A549 treated with AZD2906 at 1 μM for 4 hours (cell line): ENCODE measurements at places on chromosomes 7 and 10. TPM values are rescaled to one million over a fixed set of nuclear protein-coding genes. Genes with fewer than 3 reads are reported as not detected.

Gene NCF1
- 0.16 to 0.39 TPM (median 0.27 TPM) in 5 replicates for total RNA-seq

Gene LRRC17
- 0.07 to 0.14 TPM (median 0.09 TPM) in 3 of 5 replicates, not detected in the others for total RNA-seq

Gene SDK1
- 0.38 to 0.67 TPM (median 0.53 TPM) in 5 replicates for total RNA-seq

Gene BTBD16
- total RNA-seq: 0.41 to 0.82 TPM (median 0.66 TPM) in 5 replicates

Gene SPDYE1
- total RNA-seq: not detected in 5 replicates

Gene STEAP1
- total RNA-seq: 15.9 to 18.5 TPM (median 16.9 TPM) in 5 replicates

Gene SPDYE16
- total RNA-seq: 0.05 to 0.10 TPM in 2 of 5 replicates, not detected in the others

Gene CTBP2
- 107 to 131 TPM (median 123 TPM) in 5 replicates for total RNA-seq

Gene MUC12
- total RNA-seq: 12.5 to 23.4 TPM (median 19.2 TPM) in 5 replicates

Gene MCU
- total RNA-seq: 24.1 to 32.6 TPM (median 26.4 TPM) in 5 replicates

Gene GIMAP7
- not detected in 5 replicates for total RNA-seq

Gene PITX3
- total RNA-seq: 0.55 to 1.3 TPM (median 1.1 TPM) in 5 replicates

Gene BAIAP2L1
- total RNA-seq: 37.8 to 39.3 TPM (median 38.3 TPM) in 5 replicates

Gene STRIP2
- total RNA-seq: 4.5 to 6.9 TPM (median 6.0 TPM) in 5 replicates

Gene IDI2
- total RNA-seq: 0.05 to 0.10 TPM (median 0.09 TPM) in 3 of 5 replicates, not detected in the others

Gene IGF2BP3
- 24.0 to 37.3 TPM (median 29.7 TPM) in 5 replicates for total RNA-seq

Gene PNLIP
- 0.13 to 0.28 TPM (median 0.14 TPM) in 4 of 5 replicates, not detected in the other for total RNA-seq

Gene TNS3
- total RNA-seq: 64.0 to 74.2 TPM (median 71.0 TPM) in 5 replicates

Gene SPDYE5
- not detected in 5 replicates for total RNA-seq

Gene FRA10AC1
- total RNA-seq: 4.5 to 5.5 TPM (median 5.2 TPM) in 5 replicates

Gene CLRN3
- not detected in 5 replicates for total RNA-seq

Gene SUMF2
- 108 to 125 TPM (median 109 TPM) in 5 replicates for total RNA-seq

Gene NPY4R2
- total RNA-seq: 18.2 to 26.5 TPM (median 23.4 TPM) in 5 replicates
